Mammary epithelial cell (primary cell): ENCODE measurements at places on chromosomes 11 and 22. TPM values are rescaled to one million over a fixed set of nuclear protein-coding genes. Genes with fewer than 3 reads are reported as not detected.

The C11orf87 gene
- total RNA-seq = not detected

The KDM4D gene
- 1.0 TPM for total RNA-seq

The OR51G1 gene
- not detected for total RNA-seq

The PRG2 gene
- not detected in 2 replicates for total RNA-seq

The ANGPTL5 gene
- total RNA-seq = not detected

The TYR gene
- not detected in 2 replicates for total RNA-seq
